NCI-H226 (cell line): ENCODE measurements at places on chromosomes 1 and 21.

- peak; percentile 12 for DNase-seq
Measured at GRCh38 chr1:57489358-57490036, 65.6 kb upstream of the DAB1 start.

DNA sequence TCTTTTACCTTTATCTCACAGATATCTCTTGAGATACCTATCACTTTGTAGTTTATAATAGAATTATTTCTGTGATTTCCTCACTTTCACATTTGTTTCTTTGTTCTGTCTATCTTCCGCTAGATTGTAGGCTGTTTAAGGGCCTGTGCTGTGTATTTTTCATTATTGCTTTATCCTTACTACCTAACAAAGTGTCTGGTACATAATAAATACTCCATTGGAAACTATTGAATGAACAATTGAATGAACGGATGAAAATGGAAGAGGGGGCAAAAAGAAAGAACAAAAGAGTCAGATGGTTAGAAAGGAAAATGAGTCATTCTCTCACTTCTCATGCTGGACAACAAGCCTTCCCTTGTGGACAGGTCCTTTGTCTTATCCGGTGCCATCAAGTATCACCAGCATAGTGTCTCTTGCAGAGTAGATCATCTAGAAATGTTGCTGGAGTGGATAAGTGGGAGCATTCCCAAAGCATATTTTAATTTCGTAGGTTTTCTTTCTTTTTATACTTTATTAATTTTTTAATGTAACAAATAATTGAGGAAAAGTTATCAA, 159.8 kb downstream of the NEK7 start:
- DNase-seq, result no peak

DNA sequence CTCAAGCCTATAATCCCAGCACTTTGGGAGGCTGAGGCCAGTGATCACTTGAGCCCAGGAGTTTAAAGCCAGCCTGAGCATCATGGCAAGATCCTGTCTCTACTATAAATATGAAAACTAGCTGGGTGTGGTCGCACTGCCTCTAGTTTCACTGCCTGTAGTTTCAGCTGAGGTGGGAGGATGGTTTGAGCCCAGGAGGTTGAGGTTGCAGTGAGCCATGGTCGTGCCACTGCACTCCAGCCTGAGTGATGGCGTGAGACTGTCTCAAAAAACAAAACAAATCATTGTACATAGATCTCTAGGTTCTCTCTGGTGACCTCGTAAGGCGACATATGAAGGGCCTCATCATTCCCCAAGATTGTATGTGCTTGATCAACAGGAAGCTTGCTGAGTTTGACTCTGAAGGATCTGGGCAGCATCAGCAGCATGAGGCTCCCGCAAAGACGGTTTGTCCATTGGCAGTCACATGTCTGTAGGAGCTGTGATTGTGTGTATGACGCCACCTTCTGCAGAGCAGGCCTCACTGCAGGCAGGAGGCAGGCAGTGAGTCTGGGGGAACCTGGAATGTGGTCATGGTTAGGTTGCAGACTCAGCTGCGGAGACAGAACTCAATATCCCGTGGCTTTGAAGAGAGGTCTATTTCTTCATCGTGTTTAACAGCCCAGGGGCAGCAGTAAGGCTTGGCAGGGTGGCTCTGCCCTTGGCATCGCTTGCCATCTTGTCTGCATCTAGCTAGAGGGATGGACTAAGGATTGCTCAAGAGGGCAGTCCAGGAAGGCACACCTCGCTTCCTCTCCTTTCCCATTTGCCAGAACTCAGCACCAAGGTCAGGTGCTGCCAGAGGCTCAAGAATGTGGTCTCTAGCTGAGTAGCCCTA, 14.0 kb downstream of the ATP5PO start:
- peak; percentile 9 for DNase-seq

GRCh38 chr1:26021647-26022403, at the start of gene EXTL1:
TSS of gene EXTL1 (plus strand) at chr1:26021775. CDS start at chr1:26022647, 872 bp downstream.
- DNase-seq, result peak; percentile 37

GRCh38 chr1:16177306-16177705, 21.4 kb upstream of the EPHA2 start:
- no peak for DNase-seq

- DNase-seq, result no peak
Measured at GRCh38 chr1:43137445-43138052, 34.5 kb downstream of the EBNA1BP2 start.

- DNase-seq, result no peak
Measured at GRCh38 chr1:96579636-96580035, 141.9 kb upstream of the PTBP2 start.

- no peak for DNase-seq
Measured at GRCh38 chr1:20072771-20073170, 2.8 kb downstream of the PLA2G5 start.

DNA sequence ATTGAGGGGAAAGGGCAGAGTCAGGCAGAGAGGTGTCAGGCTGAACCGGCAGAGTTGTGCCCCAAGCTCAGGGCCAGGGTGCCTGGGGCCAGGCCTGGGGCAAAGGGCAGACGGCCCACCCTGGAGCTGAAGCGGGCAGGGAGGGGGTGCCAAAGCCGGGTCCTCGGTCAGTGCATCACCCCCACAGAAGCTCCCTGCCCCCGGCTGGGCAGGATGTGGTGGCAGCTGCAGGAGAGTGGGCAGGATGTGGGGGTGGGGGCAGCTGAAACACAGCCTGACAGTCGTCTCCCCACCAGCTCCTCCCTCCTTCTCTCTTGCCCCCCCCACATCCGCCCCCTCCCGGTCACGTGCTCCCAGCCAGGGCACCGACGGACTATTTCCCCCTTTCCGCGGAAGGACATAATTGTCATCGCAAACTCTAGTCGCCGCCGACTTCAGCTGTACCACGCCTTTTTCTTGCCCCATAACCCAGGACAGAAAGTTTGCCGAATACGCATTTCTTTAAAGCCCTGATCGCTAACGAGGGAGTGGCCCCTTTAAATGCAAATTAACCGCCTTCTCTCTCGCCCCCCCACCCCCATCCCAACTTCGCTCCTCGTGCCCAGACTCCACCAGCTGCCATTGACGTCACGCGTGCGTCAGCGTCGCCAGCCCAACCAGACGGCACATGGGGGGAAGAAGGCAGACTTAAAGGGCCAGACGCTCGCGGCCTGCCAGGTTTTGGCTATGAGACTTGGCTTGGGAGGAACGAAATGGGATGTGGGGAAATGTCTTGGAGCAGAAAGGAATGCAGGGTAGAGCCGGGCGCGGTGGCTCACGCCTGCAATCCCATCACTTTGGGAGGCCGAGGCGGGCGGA, 4.5 kb upstream of the MEF2D start:
- peak; percentile 99 for DNase-seq

DNA sequence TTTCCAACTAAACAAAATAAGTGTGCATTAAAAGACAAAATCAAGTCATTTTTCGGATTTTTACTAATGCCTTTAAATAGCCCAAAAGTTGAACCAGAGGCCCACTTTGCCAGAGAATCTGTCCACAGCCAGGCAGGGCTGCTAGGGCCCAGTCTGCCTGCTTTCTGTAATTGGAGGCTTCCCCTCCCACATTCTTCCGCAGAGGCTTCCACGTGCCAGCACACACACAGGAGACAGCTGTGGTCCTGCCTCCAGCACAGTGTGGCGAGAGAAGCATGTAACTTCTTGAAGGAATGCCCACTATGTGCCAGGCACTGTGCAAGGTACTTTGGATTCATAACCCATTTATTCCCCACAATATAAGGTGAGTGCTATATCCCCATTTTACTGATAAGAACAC, 11.3 kb upstream of the PDZK1IP1 start:
- DNase-seq, result no peak

GRCh38 chr21:39681257-39681656, 63.7 kb upstream of the IGSF5 start:
- no peak for DNase-seq

DNA sequence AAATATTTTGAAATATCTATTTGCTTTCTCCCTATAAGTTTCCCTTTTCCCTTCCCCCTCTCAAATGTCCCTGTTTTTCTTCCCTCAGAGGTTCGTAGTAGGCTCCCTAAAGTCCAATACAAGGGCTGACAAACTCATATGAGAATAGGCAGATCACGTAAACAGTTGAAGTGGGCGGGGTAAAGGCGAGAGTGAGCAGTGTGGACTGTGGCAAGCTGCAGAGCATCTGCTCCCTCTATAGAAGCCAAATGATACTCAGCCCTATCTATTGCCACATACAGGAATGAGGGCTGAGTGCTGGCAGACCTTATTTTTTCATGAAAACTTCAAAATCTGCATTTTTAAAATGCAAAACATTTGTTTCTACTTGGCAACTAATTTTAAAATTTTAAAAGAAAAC, 26.3 kb downstream of the PRDX6 start:
- no peak for DNase-seq

DNA sequence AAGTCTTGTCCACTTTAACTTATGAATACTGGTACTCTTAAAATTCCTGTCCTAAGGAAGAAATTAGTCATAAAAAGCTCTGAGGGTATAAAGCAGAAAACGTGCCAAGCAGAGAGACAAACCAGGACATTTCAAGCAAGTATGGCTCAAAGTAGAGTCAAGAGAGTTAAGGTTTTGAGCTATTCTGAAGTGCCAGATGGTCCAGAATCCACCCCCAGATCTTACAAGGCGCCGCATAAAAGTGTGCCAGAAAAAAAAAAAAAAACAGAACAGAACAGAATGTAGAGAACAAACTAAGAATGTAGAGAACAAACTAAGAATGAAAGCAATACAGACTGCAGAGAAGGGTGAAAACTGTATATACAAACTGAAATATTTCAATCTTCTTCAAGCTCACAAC, 12.5 kb downstream of the EPS15 start:
- no peak for DNase-seq

- DNase-seq, result no peak
Measured at GRCh38 chr1:31880957-31881687, 57.0 kb downstream of the PTP4A2 start.

DNA sequence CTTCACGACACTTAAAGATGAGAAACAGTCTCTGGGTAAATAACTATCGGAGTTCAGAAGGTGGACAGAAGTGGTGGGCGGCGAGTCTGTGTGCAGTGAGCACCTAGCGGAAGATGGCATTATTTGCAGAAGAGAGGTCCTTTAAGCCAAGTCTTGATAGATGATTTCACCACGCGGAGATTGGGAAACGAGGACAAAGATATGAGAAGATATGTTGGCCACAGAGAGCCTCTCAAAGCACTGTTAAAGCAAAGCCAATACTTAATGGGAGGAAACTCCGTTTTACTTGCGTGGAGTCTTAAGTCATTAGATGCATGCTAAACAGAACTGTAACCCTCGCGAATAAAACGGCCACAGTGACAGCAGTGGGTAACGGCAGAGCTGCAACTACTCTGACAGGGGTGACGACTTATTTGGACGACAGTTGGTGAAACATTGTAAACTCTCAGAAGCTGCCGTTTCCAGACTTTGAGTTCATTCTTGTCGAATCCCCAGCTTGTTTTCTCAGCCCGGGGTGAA, 577 bp upstream of the CEP350 start:
- no peak for DNase-seq

DNA sequence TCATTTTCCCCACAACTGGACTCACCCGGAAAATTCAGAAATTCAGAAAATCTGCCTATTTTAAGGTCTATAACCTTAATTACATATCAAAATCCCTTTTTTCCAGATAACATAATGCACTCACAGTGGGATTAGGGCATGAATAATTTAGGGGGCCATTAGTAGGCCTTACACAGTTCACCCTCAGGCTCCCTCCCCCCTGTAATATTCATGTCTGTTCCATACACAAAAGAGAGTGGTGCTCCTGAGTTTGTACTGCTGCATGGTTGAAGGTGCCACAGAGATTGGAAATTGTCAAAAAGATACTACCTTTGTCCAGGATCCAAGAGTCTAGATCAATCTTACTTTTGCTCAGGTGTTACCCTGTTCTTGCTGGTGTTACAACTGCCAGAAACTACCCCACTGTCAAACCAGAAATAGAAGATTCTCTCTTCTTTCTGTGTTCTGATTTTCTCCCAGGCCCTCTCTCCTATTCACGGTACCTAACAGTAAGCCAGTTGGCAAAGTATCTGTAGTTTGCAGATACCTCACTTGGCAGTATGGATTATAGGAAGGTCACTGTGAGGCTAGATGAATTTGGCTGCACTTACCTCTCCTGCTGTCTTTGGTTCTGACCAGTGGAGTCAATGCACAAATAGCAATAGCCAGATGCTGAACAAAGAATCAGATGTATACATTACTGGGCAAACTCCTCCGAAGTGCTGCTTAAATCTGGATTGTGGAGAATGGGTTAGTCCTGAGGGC, 53.2 kb downstream of the C1orf198 start:
- DNase-seq, result no peak

GRCh38 chr1:154448331-154448811, 43.2 kb downstream of the IL6R start:
- DNase-seq, result no peak

GRCh38 chr1:205118752-205119151, 3.0 kb downstream of the RBBP5 start:
- DNase-seq, result no peak

DNA sequence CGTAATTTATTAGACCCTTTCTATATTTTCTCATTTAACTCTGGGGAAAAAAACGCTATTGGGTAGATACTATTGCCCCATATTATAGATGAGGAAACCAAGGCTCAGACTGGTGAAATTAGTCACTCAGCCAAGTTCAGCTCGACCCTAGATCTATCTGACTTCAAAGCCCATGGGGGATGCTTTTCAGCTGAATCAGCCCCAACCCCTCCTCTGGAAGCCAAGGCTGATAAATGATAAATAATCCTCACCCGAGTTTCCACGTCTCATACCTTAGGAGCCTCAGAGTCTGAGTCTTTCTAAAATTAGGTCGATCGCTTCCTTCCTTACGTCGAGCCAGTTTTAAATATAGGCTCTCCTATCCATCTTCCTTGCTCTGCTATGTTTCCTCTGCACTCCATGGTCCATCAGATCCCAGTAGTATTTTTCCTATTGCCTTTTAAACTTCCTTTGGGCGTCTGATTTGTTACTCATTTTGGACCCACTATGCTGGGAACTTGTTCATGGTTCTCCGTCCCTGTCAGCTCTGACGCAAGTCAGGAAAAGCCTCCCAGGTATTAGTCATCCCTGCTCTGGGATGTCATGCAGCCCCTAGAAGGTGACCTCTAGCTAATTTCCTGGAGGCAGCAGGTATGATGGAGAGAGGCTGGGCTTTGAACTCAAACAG, 122.8 kb downstream of the PLPP3 start:
- peak; percentile 77 for DNase-seq

DNA sequence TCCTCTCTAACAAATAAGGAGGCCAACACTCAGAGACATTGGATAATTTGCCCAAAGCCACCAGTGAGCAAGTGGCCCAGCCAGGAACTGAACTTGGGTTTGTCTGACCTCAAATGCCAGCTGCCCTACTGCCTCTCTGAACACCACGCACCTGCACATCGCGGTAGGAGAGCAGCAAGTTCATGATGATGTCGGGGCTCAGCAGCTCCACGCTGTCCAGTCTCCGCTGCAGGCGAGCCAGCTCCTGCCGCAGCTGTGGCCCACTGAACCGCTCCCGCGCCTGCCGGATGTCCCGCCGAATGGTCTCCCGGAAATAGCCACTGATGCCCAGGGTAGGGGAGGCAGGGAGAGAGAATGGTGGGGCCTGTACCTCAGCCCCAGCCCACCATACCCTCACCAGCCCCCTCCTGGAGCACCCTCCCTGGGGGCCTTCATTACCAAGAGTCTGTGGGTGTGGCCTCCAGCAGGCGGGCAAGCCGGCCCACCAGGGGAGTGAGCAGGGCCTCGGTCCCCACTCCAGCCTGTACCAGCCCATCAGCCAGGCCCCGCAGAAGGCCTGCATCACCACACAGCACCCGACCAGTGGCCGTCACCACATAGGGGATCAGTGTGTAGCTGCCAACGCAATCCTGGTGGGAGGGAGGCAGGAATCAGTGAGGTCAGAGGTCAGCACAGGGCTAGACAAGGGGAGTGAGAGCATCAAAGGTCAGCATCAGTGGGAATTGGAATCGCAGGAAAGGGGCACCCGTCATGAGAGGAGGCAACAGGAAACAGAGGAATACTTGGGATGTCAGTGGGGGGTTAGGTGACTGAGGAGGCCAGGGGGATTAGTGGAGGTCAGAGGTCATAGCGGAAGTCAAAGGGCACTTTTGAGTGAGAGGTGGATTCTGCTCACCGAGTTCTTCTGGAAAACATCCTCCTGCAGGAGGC, 2.7 kb downstream of the MAP3K6 start:
- DNase-seq, result no peak
